ENCODE measurements at places on chromosomes 3 and 15.

DNA sequence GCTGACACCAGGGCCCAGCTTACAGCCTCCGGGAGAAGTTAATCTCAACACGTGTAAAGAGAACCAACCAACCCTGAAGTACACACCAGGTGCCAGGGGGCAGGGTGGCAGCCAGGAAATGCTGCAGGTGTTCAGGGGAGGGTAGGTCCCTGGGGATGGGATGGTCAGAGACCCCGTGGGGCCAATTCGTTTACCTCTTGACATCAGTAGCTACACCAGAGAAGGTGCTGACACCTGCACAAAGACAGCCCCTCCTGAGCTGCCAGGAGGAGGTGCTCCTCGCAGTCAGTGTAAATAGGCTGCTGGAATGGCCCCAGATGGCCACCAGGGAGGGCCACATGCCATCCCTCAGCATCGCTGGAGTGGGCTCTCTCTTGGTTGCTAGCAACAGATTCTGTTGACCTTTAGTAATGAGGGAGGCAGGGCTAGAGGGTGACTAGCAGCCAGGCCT lies 52.8 kb downstream of the CORO2B start:
- DNase-seq: no peak

DNA sequence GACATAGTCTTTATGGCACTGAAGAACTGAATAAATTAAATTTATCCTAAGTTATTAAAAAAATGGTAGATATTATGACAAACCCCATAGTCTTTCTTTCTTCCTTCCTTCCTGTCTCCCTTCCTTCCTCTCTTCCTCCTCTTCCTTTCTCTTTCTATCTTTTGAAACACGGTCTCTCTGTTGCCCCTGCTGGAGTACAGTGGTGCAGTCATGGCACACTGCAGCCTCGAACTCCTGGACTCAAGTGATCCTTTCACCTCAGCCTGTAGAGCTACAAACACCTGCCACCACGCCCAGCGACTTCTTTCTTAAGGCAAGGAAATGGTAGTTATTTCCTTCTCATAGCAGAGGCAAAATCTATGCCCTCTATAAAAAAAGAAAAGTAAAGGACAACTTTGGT lies 354.6 kb downstream of the GAP43 start:
- no peak for DNase-seq

DNA sequence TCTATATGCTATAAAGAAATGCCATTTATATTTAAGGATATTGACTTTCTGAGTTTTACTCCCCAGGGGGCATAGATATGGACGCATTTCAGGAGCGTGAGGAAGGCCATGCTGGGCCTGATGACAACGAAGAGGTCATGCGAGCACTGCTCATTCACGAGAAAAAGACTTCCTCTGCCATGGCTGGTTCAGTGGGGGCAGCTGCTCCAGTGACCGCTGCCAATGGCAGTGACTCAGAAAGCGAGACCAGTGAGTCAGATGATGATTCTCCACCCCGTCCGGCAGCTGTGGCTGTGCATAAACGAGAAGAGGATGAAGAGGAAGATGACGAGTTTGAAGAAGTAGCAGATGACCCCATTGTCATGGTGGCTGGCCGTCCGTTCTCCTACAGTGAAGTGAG lies 38.4 kb downstream of the GTF2E1 start:
- DNase-seq: no peak

- no peak for DNase-seq
Measured at GRCh38 chr3:40369716-40370115, 17.3 kb upstream of the ENTPD3 start.

DNA sequence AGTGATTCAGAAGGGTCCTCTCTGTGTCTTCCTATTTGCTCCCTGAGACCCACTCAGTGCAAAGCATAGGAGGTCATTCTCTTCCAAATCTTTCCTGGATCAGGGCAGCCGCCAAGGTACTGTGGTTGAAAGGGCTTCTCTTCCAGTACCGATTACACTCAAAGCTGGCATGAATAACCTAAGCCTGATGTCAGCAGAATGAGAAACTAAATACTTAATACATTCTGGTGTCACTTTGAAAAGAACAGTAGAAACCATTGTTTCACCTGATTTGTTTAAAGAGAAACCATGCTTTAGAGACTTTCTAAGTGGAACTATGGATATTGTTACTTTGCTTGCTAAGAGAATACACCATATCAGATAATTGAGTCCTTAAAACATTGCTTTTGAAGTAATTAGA lies 50.2 kb downstream of the PDHB start:
- DNase-seq: no peak

GRCh38 chr3:48156163-48156562 lies 32.1 kb downstream of the CDC25A start:
- DNase-seq: no peak

DNA sequence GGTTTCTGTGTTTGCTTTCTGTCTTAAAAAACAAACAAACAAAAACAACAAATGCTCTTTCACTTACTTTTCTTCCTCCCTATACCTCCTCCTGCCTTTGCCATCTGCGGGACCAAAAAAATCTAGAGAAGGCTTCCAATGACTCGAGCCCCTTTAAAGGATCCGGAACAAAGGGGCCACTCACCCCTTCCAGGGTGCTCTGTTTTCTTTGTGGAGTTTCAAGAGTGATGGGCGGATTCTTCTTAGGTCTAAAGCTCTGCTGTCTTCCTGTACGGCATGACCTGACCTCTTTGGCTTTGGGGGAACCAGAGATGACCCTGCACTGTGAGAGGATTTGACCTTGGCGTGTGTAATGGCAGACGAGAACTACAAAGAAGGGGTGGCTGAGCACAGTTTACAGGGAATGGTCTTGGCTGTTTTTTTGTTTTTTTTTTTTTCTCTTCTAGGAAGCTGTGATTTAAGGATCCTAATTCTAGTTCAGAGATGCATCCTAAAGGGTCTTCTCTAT lies 2.2 kb upstream of the MUC20 start:
- DNase-seq: no peak

GRCh38 chr3:101038393-101038792 lies 45.2 kb upstream of the ABI3BP start:
- DNase-seq: no peak

DNA sequence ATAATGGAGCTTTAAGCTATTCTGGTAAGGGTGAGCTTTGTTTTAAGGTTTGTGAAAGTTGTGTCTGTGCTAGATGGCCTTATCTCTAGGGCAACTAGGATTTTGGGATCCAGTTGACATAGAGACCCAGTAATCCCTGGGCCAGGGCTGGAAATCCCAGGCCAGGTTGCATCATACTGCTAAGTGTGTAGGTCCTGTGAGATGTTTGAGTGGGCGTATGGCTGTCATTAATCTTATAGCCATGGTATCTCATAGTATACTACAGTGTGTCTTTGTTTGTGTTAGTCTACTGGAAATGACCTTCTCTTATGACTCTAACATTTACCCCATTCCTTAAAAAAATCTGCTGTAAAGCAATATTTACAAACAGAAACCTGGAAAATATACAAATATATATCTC lies 151.4 kb downstream of the CACNA2D3 start:
- DNase-seq: no peak

- no peak for DNase-seq
Measured at GRCh38 chr15:31324806-31325594, 1.6 kb upstream of the KLF13 start.

DNA sequence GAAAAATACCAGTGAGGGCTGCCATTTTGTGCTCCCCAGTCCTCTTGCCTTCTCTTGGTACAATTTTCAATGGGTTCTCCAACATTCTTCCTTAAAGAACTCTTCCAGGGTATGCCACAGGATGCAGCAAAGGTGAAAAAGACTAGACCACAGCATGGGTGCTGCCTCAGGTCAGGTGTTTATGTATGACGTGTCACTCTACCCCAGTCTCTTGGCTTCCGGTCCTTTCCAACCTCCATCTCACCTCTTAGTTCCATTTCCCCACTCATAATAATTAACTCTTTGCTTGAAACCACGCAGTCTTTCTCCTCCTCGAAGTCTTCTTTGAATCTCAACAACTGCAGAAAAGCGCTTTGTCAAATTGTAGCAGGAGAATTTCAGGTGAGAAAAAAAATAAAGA lies 104.7 kb upstream of the TBC1D5 start:
- DNase-seq: no peak

GRCh38 chr15:78660584-78660983 lies 19.6 kb upstream of the CHRNB4 start:
- DNase-seq: no peak

DNA sequence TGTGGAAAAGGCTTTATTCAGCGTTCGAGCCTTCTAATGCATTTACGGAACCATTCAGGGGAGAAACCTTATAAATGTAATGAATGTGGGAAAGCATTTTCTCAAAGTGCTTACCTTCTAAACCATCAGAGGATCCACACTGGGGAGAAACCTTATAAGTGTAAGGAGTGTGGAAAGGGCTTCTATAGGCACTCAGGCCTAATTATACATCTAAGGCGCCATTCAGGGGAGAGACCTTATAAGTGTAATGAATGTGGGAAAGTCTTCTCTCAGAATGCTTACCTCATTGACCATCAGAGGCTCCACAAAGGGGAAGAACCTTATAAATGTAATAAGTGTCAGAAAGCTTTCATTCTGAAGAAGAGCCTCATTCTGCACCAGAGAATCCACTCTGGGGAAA lies 6.2 kb upstream of the ZNF35 start:
- no peak for DNase-seq

GRCh38 chr3:32818229-32818969 lies 602 bp downstream of the TRIM71 start:
- peak; percentile 49 for DNase-seq

DNA sequence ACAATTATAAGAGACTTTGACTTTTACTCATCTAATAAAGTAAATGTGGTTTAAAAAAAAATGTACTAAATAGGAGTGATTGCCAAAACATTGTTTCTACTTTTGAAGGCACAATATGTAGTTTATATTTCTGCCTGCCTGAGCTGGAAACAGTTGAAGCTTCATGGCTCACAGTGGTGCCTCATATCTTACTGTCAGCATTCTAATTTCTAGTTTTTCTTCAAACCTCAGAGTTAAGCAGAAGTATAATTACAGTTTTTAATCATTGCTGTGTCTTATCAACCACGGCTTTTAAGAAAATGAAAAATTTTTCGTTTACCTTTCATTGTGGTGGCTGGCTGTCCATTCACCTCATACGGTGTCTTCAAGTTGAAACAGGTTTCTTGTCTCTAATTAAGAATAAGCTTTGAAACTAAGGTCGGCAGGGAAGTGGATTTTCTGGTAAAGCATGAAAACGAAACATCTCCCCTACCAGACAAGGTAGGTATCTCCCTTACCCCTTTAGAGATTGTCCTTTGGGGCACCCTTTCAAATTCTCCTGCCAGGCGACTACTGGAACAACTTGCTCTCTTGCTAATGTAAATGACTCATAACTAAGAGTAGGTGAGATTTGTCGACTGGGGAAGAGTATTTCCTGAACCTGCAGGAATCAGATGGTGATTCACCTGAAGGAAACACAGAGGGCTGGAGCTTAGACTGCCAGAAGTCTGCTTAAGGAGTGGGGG lies at the start of gene GPR87:
GPR87 (minus strand) TSS at position 554 of the 725 bp plus-strand sequence. CDS start 16,720 bp downstream, outside the sequence.
- DNase-seq: no peak

- no peak for DNase-seq
Measured at GRCh38 chr3:89165636-89166263, 58.3 kb downstream of the EPHA3 start.

GRCh38 chr3:25854214-25854613 lies 64.3 kb downstream of the OXSM start:
- no peak for DNase-seq

DNA sequence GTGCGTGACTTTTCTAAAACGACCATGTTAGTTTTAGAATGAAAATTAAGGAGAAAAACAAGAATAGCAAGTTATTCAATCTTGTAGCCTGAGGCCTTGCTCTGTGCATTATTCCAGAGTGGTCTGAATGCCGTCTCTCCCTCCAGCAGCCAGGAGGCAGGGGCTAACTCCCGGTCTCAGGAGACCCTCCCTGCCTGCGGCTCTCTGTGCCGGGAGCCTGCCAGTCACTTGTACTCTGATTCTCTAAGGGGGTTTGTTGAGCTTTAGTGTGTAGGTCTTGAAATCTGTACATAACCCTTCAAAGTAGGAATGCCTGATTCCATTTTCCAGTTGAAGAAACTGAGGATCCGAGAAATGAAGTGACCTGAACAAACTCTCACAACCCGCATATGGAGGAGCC lies 97.3 kb downstream of the ARNT2 start:
- DNase-seq: no peak

GRCh38 chr3:181698263-181698954 lies 13.3 kb upstream of the SOX2 start:
- DNase-seq: no peak

- DNase-seq: no peak
Measured at GRCh38 chr3:133445108-133445507, 45.3 kb downstream of the BFSP2 start.

DNA sequence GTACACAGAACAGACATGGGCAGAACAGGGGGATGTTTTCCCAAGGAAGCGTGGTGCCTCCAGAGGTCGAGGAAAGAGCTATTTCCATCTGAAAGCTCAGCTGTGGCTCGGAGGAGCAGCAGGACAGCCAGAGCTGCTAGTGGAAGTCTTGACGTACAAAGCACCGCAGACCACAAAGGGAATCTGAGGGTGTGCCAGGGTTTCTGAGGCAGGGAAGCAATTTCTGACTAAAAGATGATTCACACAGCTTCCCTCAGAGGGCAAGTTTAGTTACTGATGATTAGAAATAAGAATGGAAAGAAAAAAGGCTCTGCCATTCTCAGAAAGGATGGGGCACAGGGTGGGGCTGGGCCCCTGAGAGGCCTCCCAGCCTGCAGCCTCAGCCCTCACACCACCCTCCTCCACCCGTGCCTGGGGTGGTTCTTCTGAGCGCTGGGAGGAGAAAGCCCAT lies 45.8 kb upstream of the SEC13 start:
- no peak for DNase-seq

- DNase-seq: no peak
Measured at GRCh38 chr3:182568261-182568660, 225.0 kb upstream of the ATP11B start.

- DNase-seq: no peak
Measured at GRCh38 chr3:78148986-78149717, 1109.3 kb downstream of the ROBO2 start.

DNA sequence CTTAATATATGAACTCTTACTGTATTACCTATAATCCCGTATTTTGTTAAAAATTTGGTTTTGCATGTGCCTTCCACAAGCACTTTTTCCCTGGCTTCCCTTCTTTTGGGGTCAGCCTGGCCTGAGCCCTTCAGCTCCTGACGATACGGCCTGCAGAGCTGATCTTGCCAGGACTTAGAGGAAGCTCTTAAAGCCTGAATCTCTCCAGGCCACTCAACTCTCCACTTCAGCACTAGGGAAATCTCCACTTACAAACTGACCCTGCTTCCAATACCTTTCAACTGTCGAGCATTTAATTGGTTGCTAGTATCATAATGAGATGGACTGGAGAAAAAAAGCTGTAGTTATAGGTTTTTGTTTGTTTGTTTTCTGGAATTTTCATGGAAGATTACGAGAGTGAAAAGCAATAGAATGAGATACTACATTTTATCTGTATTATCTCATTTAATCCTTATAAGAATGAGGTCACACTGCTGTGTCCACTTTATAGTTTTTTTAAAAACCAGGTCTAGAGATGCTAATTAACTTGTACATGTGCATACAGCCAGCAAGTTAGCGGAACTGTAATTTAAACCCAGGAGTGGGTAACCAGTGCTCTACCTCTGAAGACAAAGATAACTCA lies 54.8 kb downstream of the ZBTB38 start:
- DNase-seq: no peak

DNA sequence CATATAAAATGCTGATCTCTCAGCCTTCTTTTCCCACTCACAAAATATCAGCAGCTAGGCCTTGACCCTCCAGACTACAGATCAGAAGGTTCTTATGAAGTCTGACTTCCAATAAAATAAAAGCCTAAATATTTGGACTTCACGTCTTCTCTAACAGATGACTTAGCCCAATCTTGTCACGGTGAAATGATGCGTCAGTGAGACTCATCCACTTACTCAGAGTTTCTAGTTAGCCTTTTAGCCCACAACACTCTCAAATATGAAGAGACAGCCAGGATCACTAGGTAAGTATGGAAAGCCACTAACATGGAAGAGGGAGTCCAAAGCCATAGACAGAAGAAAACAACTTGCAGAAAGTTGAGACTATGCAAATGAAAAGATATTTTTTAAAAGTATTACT lies 601.2 kb downstream of the PYDC2 start:
- no peak for DNase-seq

Data from HuH-7 (cell line).